ENCODE measurements at places on chromosomes 12 and 14.

- no peak for DNase-seq
Observed at GRCh38 chr14:105046891-105047282, 18.3 kb downstream of the GPR132 start.

DNA sequence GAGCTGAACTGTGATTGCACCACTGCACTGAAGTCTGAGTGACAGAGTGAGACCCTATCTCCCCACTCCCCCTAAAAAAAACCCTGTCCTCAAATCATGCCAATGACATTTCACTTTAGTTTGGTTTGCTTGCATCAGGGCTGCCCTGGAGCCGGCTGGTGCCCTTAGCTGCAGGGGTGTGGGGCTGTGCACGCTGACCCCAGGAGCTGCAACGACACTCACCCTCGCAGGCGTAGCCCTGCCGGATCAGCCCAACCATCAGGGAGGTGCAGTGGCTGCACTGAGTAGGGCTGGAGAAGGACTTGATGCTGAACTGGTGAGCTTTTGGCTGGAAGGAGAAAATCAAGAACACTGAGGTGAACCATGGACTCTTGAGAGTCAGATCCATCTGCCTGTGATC, 29.8 kb downstream of the AMN start:
- no peak for DNase-seq

DNA sequence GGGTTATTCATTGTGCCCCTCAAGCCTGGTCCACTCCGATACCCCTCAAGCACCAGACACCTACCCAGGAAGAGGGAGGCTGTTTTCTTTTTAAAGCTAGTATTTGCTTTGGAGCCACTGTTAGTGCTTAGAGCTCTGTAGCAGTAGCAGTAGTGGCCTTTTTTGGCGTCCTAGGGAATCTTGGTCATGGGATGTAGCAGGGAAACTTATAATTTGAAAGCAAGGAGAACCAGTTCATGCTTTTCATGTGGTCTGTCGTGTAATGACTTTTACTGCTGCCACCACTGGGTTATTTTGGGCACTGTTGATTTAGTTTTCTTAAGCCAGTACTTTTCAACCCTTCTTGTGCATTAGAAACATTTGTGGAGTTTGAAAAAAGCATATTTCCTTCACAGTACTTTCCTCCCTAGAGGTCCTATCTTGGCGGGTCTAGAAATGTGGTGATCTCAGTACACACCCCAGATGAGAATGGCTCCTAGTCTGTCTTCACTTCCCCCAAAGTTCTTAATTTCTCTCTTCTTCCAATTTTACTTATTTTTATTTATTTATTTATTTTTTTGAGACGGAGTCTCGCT, 49.7 kb downstream of the MARK3 start:
- no peak for DNase-seq

DNA sequence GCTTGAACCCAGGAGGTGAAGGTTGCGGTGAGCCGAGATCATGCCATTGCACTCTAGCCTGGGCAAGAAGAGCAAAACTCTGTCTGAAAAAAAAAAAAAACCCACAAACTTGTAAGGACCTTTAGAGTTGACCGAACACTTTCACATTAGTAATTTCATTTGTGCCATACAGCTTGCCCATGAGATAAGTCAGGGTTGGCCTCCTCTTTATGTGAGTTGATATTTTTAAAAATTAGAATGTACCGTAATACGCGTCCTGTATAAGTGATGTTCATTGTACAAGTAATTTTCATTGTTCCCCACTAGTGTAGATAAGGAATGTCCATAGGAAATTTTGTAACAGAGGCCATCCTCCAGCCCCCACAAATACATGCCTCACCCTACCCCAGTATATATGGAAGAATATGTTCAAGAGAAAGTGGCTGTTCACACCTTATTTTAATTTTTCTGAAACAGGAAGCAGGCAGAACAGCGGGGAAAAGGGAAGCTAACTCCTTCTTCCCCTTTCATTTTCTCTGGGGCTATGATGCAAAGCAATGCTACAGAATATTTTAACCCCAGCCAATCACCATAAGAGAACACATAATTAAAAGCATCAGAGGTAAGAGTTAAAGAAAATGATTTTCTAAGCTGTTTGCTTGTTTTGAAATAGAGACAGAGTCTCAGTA, 31.9 kb upstream of the HIF1A start:
- DNase-seq = no peak

- DNase-seq = no peak
Observed at GRCh38 chr12:25494926-25495325, 58.2 kb downstream of the LMNTD1 start.

Data from activated CD8-positive, alpha-beta memory T cell treated with anti-CD3 and anti-CD28 coated beads, Interleukin-2, amount 50 U/mL, for 48 hours (primary cell).